ENCODE measurements at places on chromosomes 12 and 14.

- DNase-seq, result no peak
Measured at GRCh38 chr12:127480775-127481314, 786.1 kb upstream of the TMEM132C start.

GRCh38 chr14:36619131-36619530 is 36.7 kb upstream of the NKX2-8 start:
- DNase-seq, result no peak

DNA sequence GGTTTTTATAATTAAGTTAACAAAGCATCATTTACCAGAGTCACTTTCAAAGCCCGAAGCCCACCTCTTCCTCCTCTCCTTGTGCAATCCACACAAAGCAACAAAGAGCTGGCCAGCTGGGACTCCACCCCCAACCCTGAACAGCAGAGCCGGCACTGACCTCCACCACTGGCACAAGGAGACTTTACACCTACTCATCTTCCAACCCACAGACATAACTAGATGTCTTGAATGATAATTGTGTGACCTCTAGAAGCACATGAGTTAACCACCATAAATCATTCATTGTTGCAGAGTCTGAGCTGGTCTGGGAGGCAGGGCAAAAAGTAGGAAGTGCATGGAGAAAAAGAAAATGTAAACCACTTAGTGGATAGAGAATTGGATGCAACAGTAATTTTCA is 72.2 kb downstream of the ST8SIA1 start:
- DNase-seq, result no peak

DNA sequence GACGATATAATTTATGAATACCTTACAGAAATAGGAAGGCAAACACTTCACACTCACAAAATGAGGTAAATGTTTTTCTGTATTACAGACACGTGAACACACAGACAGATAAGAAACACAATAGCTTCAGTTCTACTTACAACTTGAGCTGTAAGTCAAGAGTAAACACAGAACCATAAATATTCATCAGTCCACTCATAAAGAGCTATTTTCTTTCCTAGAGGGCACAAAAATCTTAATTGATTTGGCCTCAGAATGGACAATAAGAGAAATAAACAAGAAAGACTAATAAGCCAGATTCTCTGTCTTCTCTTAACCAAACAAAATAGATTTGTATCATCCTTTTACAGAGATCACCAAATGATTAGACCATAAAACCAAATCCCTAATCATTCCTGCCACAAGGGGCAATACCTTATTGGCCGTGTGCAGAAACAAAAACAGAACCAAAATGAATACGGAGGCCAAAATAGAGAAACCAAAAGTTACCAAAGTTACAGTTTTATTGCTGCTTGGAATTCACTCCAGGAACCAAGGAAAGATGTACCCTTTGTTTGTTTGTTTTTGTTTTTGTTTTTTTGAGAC is 38.1 kb upstream of the GARIN2 start:
- no peak for DNase-seq

- DNase-seq, result no peak
Measured at GRCh38 chr14:91570021-91570420, 59.9 kb upstream of the PPP4R3A start.

GRCh38 chr12:74021937-74022336 is 515.7 kb upstream of the ATXN7L3B start:
- peak; percentile 22 for DNase-seq

DNA sequence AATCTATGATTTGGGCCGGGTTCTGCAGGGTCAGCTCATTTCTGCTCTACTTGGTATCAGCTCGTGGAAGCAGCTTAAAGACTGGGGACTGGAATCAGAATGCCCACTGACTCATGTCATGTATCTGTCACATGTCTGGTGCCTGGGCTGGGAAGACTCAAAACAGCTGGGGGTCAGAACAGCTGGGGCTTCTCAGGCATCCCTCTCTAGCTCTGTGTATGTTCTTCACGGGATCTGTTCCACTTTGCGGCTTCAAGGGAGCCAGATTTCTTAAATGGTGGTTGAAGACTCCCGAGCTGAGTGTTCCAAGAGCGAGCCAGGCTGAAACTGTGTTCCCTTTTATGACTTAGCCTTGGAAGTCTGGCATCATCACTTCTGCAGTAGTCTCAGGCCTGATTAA is 11.9 kb downstream of the AEBP2 start:
- no peak for DNase-seq

- DNase-seq, result peak; percentile 30
Measured at GRCh38 chr12:123150744-123151456, at the start of gene PITPNM2. PITPNM2 (minus strand) TSS chr12:123151090; CDS start chr12:123034590, 116,500 bp downstream.

DNA sequence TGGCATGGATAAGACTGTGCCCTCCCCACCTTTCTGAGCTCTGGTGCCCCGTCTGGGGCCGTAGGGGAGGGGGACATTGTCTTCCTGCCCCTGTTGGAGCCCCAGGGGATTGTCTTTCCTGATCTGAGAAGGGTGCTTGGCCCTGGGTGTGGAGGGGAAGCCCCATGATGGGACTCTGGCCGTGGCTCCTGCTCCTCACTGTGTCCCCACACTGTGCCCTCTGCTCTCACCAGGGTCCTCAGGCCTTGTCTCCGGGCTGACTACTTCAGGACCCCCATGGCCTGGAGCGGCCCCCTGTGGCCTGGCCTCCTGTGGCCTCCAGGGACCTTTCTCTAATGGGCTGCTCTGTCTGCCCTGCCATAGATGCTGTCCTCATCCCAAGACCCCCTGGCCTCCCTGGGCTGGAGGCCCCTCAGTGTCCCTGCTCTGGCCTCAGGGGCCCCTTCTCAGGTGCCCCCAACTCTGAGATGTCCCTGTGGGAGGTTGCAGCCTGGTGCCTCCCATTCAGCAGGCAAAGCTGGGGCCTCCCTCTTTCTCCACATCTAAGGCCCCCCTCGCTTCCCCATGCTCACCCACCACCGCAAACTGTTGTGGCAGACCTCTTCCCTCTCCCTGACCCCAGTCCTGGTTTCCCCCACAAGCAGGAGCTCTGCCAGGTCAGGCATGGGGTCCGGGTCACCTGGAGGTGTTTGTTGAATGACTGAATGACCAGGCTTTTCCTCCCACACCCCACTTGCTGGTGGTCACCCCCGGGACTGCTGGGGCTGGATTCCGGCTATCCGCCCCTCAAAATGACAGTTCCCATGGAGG is 4.0 kb downstream of the KIF26A start:
- DNase-seq, result no peak

- DNase-seq, result no peak
Measured at GRCh38 chr12:101957252-101957959, 80.0 kb downstream of the DRAM1 start.

DNA sequence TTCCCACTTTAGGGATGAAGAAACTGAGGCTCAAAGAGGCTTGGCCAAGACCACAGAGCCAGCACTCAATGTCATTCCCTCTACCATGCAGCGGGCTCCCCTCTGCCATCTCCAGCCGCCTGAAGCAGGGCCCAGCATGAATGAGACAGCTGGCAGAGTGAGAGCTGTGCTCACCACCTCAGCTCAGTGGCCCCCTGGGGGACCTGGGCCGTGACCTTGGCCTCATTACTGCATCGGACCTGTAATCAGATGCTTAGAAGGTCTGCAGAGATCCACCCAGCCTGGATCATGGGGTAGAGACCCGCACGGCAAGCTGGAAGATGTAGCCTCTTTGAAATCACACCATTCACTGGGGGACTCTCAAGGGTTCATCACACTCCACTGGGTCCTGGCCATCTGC is 22.7 kb upstream of the CORO1C start:
- no peak for DNase-seq

DNA sequence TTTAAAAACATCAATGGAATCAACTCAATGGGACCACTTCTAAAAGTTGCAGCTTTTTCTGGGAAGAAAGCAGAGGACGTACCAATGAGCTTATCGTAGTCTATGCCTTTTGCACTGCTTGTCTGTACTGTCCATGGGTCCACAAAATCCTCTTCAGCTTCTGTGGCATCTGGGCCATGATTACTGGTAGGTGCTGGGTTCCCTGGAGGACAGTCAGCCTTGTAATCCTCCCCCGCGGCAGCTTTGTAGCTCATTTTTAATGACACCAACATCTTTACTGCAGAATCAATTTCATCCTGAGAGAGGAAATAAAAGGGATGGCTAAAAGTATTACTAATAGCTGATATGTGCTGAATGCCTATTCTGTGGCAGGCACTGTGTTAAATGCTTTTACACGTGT is 38.5 kb downstream of the SLC25A47 start:
- DNase-seq, result no peak

- no peak for DNase-seq
Measured at GRCh38 chr12:46830731-46831334, 5.0 kb upstream of the SLC38A4 start.

DNA sequence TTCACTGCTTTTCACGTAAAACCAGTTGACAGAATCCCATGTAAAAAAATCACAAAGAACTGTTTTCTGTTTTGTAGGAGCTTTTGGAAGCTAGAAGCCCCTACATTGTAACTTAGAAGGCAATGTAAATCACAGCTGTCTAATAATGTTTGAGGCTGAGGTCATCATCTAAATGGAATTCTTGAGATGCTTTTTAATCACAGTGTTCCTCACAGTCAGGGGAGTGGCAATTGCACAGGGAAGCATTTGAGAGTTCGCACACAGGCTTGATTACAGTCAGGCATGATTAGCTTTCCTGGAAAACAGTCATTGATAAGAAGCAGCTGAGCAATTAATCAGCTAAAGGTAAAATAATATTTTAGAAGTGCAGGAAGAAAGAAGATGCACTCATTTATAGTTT is 2.9 kb downstream of the SLC17A8 start:
- DNase-seq, result no peak

DNA sequence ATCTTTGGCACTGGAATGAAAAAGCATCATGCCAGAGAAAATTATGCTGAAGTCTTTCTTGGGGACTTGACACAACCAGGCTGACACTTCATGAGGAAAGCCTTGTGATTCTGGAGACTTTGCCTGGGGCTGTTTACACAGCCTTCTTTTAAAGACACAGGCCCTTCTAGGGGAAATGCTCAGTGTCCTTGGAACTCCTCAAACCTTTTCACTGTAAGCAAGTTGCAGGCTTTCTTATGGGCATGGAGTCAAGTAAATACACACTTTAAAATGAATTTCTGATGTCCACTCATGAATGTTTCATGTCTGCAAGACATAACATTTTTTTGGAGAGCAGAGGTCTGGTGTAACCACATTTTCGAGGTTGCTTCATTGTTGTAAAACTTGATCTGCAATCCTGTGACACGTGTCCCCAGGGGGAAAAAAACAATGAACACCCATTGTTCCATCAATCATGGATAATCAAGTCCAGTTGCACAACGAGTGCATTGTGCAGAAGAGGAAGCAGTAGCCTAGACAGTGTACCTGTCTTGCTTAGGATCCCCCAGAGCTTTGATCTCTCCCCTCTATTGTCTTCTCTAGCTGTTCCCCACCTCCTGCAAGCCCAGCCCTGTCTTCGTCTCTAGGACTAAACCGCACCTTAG is 155.1 kb upstream of the PRICKLE1 start:
- no peak for DNase-seq

- peak; percentile 62 for DNase-seq
Measured at GRCh38 chr12:66409195-66409871, 107.0 kb downstream of the HELB start.

DNA sequence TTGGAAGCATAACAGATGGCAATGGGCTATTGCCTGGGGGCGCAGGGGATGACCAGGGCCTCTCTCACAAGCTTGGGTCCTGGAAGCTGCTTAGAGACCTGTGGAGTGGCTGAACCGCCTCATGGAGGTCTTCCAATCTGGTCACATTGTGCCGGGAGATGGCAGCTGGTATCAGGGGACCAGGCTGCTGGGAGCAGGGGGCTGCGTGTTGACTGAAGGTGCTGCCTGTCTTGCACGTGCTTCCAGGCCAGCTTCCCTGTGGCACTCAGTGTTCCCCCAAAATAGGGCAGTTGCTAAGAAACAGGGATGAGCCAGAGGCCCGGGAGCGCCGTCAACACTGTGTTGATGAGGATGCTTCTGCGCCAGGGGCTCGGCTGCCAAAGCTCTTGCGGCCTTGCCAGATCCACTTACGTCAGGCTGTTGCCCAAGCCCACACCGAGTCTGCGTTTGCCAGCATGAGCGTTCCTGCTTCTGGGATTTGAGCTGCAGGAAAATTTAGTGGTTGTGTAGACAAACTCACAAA is 39.8 kb downstream of the ELK3 start:
- DNase-seq, result peak; percentile 10

GRCh38 chr12:17333287-17333686 is 727.3 kb upstream of the LMO3 start:
- DNase-seq, result no peak

- DNase-seq, result no peak
Measured at GRCh38 chr12:129579879-129580278, 323.9 kb downstream of the TMEM132D start.

- peak; percentile 46 for DNase-seq
Measured at GRCh38 chr14:105999361-106000028, 473.1 kb downstream of the TMEM121 start.

DNA sequence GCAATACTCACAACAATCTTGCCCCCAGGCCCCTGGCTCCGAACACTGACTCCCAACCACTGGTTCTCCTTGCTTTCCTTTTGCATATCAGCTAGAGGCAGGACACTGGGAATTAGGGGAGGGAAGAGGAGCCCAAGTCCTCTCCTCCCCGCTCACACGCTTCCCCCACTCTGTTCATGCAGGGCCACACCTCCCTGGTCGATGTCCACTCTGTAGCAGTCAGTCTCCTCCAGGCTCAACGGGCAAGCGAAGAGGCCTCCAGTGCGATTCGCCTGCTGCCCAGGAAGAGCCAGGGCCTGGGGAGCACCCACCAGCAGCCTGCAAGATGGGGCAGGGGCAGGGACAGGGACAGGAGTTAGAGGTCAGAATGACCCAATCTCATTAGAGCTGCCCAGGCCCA is 4.8 kb downstream of the ITGA7 start:
- no peak for DNase-seq

DNA sequence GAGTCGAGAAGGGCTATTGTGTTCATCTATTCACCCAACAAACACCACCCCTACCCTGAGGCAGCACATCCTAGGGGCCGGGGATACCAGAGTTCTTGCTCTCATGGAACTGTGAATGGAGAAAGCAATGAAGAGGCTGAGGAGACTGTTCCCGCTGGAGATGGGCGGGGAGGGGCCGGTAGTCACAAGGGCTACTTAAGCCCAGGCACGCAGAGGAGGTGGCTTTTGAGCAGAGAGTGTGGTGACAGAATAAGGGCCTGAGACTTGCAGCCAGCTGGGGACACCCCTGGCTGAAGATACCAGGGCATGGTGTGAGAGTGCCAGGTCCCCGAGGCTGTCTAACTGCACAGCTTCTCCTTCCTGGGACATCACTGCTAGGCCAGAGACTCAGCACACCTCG is 114.1 kb upstream of the EVL start:
- DNase-seq, result no peak

GRCh38 chr12:101759396-101760047 is 20.3 kb upstream of the SYCP3 start:
- peak; percentile 33 for DNase-seq

- no peak for DNase-seq
Measured at GRCh38 chr12:11960646-11961045, 110.1 kb upstream of the BCL2L14 start.

- DNase-seq, result no peak
Measured at GRCh38 chr12:116881877-116882507, 751 bp upstream of the HRK start.

Measured in NCI-H2171 treated with DMSO at 0.1 percent for 48 hours (cell line).